ENCODE measurements at places on chromosomes 2 and 18. TPM values are rescaled to one million over a fixed set of nuclear protein-coding genes. Genes with fewer than 3 reads are reported as not detected.
A peak's percentile ranks its signal among the peaks of the same experiment; 100 is the strongest.

DNA sequence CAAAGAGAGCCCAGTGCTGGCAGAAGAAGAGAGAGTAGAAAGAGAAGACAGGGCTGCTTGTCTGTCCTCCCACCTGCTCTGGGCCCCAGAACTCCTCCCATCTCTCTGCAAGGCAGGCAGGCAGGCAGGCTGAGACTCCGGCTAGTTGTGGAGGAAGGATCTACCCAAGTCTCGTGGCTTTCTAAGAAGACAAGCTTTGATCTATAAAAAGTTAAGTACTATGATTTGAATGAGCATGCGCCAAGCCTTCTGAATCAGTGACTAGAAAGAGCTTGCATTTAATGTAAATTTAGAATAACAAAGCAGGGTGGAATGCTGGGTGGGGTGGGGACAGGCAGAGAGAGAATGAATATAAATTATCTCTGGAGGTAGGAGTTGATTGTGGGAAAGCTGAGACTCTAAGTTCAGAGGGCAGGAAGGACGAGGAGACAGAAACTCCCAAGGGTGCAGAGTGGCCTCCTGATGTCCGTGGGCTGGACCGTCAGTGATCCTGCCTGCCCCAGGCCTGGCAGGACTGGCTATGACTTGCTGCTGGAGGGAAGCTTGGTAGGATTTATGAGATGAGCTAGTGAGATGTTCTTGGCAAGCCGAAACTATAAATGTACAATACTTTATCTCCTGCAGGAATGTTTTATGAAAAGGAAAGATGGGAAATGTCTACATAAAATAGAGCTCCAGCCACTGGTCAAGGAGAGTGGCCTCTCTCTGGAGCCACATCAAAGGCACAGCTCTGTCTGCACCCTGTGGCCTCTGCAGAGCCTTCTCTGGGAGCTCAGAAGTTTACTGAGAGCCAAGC, 447.5 kb downstream of the TNS1 start:
- no peak for DNase-seq

GRCh38 chr18:79597831-79598632, 81.6 kb upstream of the CTDP1 start:
- DNase-seq, result no peak

DNA sequence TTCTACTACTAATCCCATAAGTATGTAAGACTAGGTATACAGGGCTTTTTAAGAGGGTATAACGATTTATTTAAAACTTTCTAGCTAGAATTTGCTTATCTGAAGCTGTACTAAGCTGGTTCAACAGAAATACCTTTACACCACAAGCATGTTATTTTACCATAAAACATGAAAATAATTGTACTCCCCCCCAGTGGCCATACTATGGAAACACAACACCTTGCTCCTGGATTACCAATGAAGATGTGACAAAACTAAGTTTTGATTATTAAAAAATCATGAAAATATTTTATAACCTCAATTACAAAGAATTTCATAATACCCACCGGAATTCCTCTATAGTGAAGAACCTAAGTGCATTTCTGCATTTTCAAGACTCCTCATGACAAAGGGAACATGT, 27.3 kb downstream of the LPIN2 start:
- DNase-seq, result peak; percentile 76

GRCh38 chr2:145728511-145728910, 1208.6 kb upstream of the ZEB2 start:
- no peak for DNase-seq

DNA sequence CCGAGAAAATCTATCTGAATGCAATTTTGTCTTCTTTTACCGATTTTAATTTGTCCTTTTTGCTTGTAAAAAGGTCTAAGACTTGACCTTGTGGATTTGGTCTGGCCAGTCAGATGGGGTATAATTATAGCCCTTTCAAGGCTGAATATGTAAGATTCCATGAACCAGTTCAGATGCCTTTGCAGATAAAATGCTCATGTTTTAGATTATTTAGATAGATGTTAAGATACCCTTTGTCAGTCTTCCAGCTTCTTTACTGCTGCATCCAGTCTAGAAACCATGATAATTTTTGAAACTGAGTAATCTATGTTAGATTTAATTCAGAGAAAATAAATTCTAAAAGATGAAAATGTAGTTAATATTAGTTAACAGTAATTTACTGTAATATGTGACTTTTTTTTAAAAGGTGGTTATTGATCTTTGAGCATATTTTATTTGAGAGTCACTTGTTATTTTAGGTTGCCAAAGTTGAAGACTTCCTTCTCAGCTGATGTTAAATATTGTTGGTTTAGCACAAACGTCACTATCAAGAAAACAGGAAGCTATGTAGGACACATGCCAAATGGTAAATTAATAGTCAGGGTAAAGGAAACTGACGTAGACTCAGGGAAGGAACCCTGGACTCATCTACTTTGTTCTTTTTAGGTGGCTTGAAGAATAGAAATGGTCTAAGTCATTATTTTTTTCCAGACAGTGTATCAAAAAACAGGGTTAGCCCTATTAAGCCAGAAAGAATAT, 29.8 kb downstream of the BABAM2 start:
- DNase-seq, result peak; percentile 64

DNA sequence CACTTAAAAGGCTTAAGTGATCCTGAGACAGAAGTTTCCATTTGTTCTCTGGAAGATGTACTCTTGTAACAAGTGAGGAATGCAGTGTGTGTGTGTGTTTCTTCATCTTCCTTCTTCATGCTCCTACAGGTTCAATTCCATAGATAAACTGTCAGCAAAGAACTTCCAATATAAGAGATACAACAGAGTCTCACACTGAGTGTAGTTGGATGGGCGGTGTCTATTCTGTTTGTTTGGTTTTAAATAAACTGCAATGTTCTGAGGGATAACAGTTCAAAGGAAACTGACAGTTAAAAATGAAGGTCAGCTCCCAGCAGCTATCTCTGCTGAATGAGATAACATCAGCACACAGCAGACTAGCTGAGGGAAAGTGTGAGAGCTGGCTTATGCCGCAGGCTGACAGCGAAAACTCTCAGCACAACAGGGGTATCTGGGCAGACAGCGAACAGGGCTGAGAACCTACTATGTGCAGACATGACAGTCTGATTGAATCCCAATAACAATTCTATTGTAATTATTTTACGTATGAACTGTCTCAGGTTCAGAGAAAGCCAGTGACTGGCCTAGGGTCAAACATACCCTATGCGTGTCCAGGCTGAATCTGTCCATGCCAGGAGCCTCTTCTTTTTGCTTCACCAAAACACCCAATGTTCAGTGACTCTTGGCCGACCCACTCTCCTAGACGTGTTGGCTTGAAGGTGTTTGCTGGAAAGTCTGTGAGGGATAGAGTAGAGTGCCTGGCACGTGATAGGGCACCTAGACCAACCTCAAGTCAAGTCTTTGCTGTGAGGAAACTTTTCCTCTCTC, 201.9 kb upstream of the TRIB2 start:
- DNase-seq, result peak; percentile 84

DNA sequence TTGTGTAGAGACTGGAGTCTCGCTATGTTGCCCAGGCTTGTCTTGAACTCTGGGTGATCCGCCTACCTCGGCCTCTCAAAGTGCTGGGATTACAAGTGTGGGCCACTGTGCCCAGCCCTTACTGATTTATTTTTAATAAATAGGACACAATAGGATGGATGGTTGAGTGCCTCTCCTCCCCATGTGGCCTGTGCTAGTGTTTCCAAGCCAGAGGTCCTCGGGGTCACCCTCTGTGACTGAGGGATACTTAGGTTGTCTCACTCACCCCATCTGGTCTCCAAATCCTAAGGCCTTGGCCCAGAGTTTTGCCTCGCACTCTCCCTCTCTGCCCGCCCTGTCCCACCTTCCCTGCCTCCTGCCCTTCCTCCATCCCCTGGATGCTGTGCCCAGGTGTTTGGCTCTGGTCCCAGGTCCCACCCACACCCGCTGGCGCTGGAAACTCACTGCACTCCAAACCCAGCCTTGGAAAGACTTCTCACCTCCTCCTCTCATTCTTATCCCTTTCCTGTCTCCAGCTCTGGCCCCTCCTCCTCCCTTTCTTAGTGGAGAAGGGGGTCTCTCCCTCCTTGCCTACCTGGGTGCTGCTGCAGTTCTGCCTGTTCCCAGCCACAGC, 4.7 kb upstream of the ECEL1 start:
- DNase-seq, result no peak

DNA sequence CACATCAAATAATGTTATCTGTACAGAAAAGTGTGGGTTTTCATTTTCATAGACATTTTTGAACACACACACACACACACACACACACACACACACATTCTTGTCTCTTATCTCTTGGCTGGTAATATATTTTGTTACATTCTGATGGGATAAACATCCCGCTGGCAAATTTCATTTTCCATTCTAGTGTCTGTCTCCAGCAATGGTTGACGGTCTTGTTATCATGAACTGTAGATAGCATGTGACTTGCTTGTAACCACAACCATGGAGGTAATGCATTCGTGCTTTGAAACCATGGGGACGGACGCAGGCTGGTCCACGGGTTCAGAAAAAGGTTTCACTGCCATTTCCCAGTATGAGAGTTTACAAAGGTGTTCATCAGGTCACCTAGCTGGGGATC, 156.4 kb downstream of the PPP1R1C start:
- DNase-seq, result no peak

Gene OSBPL1A
- total RNA-seq, result 2.7 TPM

Gene NLRC4
- total RNA-seq, result not detected

Gene DUSP2
- 566 TPM for total RNA-seq

Gene RMC1
- 62.1 TPM for total RNA-seq

Gene MEP1B
- total RNA-seq, result 0.42 TPM

Measured in CD4-positive, CD25-positive, alpha-beta regulatory T cell (primary cell).